ENCODE measurements at places on chromosomes 3 and 15.

GRCh38 chr3:51706788-51707731 is at the start of gene GRM2:
GRM2 (plus strand) TSS chr3:51707068; CDS start chr3:51708984, 1,916 bp downstream.
- peak; percentile 87 for DNase-seq
- H3K36me3 ChIP-seq, result no peaks in the 10 kb centered on the region
- no peak within 1 kb of the TSS for H3K4me3 ChIP-seq
- H3K27me3 ChIP-seq, result no peaks in the 10 kb centered on the region
- H3K27ac ChIP-seq, result no peak within 1 kb of the TSS
- H3K4me1 ChIP-seq, result no peaks in the 10 kb centered on the region

DNA sequence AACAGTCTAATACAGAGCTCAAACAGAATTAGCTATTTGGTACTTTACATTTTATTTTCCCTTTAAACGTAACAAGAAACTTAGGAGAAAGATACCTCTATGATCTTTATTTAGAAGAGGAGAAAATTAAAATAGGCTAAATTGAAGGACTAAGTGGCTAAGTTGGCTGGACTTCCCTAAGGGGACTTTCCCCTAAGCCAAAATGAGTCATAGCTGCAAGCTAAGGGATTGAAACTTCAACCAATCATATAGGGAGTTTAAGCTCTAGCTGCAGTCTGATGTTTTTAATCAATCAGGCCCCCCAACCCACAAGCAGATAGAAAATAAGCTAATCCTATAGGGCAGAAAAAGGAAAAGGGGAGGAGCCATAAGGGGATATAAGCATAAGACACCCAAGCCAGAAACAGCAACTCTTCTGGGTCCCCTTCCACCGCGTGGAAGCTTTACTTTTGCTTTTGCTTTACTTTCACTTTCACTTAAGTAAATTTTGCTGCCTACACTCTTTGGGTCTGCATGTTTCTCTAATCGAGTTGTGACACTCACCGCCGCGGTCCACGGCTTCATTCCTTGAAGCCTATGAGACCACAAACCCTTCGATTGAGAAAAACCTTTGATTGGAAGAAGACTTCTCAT is 1108.5 kb upstream of the EPHA6 start:
- H3K4me1 ChIP-seq, result no peaks in the 10 kb centered on the region
- no peaks in the 10 kb centered on the region for H3K36me3 ChIP-seq
- H3K27ac ChIP-seq, result no peak overlapping the region
- H3K4me3 ChIP-seq, result no peak overlapping the region

- no peak for DNase-seq
- no peak overlapping the region for H3K27ac ChIP-seq
These were observed 472.7 kb upstream of the CFAP20DC start for GRCh38 chr3:59522550-59522949.

- H3K4me1 ChIP-seq, result no peaks in the 10 kb centered on the region
- DNase-seq, result no peak
- no peaks in the 10 kb centered on the region for H3K27me3 ChIP-seq
- H3K4me3 ChIP-seq, result no peak overlapping the region
- no peak overlapping the region for H3K27ac ChIP-seq
These were observed 159.4 kb downstream of the SLCO3A1 start for GRCh38 chr15:92012881-92013280.

- no peak overlapping the region for H3K27ac ChIP-seq
- H3K27me3 ChIP-seq, result no peaks in the 10 kb centered on the region
- no peak for DNase-seq
These were observed 66.6 kb downstream of the FRMD5 start for GRCh38 chr15:44128443-44128842.

DNA sequence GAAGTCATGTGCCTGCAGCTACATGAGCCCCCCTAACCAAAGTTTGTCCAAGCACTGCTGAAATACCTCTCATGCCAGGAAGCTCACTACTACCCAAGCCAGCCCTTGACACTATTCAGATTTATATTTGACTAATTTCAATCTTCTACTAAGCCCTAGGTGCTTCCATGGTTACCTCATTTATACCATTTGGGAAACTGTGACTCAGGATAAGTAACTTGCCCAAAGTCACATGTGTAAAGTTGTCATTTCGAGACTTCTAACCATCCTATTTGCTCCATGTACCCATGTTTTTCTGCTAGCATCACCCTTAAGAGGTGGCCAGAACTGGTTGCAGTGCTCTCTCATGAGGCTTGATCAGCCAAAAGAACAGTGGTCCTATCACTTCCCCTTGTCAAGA is 20.7 kb upstream of the TIMP4 start:
- H3K4me3 ChIP-seq, result no peak overlapping the region
- no peaks in the 10 kb centered on the region for H3K27me3 ChIP-seq
- no peak for DNase-seq
- no peaks in the 10 kb centered on the region for H3K36me3 ChIP-seq

- H3K4me1 ChIP-seq, result peaks cover 7% of the 10 kb centered on the region
- no peaks in the 10 kb centered on the region for H3K36me3 ChIP-seq
- DNase-seq, result no peak
- H3K4me3 ChIP-seq, result no peak overlapping the region
- no peak overlapping the region for H3K27ac ChIP-seq
- H3K27me3 ChIP-seq, result no peaks in the 10 kb centered on the region
These were observed 169.9 kb downstream of the XXYLT1 start for GRCh38 chr3:195101001-195101583.

Measured in fibroblast of lung (primary cell).